ENCODE measurements at places on chromosomes 13 and 19.

DNA sequence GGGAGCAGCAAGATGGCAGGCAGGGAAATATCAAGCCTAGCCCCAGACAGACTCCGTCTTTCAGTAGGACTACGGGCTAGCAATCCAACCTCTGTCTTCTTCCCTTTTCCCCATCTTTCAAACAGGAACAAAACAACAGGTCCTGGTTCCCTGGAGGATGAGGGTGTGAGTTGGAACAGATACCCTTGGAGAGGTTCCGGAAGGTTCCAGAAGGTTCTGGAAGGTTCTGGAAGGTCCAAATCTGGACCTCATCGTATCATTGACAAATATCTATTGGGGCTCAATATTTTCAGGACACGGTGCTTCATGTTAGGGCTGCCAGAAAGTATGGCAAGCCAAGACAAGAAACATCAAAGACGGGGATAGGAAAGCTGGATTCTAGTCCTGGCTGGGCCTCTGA lies 28.5 kb upstream of the FEM1A start:
- DNase-seq = no peak

GRCh38 chr19:10420444-10421239 lies at the start of gene PDE4A:
TSS of gene PDE4A (plus strand) at chr19:10420538. CDS start at chr19:10420765, 227 bp downstream.
- DNase-seq = no peak

DNA sequence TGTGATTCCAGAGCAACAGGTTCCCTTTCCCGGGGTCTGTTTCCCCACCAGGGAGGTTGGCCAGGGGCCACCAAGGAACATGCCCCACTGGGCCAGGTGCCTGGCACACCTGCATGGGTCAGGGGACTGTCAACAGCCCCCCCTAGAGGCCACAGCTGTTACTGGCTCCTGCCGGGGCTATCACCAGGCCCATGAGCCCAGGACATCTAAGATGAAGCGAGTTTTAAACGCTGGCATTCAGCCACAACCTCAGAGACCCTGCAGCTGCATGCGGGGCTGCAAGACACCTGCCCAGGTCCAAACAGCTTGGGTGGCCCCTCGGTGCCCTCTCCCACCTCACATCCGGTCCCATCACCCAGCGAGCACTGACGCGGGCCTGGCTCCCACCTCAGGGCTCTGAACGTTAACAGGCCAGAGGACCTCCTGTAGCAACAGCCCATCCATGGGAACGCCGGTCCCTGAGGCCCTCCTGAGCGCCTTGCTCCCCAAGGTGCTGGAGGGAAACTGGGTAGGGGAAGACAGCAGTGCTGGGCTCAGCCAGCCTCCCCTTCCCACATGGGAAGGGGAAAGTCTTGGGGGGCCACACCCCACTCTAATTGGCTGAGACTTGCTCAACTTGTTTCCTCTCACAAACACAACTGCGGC lies 12.0 kb downstream of the KHSRP start:
- no peak for DNase-seq

- no peak for DNase-seq
Measured at GRCh38 chr13:89287381-89287780, 1616.2 kb downstream of the SLITRK5 start.

- no peak for DNase-seq
Measured at GRCh38 chr19:28258829-28259228, 954.1 kb downstream of the UQCRFS1 start.

GRCh38 chr19:6047256-6047655 lies 63.0 kb downstream of the RFX2 start:
- DNase-seq = no peak

DNA sequence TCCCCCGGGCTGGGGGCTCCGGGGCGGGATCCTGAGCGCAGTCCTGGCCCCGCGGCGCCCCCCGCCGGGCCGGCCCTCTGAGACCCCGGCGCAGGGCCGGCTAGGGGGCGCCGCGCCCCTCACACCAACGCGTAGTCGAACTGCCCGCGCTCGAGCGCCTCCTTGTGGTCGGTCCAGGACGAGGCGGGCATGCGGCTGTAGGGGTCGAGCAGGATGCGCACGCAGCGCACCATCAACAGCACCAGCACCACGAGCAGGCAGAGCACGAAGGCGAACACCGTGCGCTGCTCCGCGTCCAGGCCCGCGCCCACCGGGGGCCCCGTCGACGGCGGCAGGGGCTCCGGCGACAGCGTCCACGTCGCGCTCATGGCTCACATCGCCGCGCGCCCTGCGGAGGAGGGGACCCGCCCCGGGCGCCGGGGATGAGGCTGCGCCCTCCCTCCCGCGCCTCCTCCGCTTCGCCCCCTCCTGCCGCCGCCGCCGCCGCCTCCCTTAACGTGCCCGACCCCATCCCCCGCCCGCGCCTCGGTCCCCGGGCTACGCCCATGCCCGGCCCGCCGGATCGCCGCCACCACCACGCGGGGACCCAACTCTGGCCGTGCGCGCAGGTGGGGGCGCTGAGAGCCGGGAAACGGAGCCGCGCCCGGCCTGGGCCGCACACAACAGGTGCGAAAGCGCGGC lies 624 bp downstream of the CTXN1 start:
- DNase-seq = no peak
